ENCODE measurements at places on chromosomes 3 and 15.

GRCh38 chr3:125019271-125019670 is 36.5 kb downstream of the HEG1 start:
- DNase-seq: no peak

- DNase-seq: no peak
Measured at GRCh38 chr15:61915640-61916039, 144.6 kb downstream of the VPS13C start.

DNA sequence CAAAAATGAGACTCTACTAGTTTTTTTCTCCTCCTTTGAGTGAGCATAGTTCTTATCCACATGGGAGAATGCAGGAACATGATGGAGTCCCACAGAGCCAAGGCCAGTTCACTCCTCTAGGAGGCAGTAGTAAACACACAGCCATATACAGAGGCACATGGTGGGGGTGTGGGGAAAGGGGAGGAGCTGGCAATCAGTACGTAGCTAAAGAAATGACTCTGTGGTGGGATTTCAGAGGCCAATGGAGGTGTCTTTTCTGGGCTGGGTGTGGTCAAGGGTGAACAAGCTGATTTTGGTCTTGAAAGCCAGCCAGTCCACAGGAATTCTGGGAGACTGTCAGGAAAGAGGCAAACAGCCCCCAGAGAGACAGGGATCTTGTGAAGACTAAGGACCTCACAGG is 6.6 kb upstream of the RAB11A start:
- DNase-seq: peak; percentile 33

DNA sequence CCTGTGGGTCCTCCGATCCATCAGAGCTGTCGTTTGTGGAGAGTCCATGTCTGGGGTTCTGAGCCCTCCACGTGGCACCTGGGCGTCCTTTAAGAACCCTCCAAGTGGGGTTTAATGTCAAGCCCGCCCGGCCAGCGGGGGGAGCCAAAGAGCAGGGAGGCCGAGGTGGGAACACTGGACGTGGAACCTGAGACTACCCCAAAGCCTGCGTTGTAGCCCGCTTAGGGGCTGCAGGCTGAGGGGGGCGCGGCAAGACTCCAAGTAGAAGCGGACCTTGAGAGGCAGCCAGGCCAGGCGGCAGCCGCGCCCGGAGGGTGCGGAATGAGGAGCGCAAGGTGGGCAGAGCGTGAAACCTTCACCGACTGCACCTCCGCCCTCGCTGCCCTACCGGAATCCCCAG is 126.2 kb upstream of the ATP10A start:
- peak; percentile 10 for DNase-seq

GRCh38 chr15:89116404-89116803 is 28.1 kb downstream of the ABHD2 start:
- no peak for DNase-seq

DNA sequence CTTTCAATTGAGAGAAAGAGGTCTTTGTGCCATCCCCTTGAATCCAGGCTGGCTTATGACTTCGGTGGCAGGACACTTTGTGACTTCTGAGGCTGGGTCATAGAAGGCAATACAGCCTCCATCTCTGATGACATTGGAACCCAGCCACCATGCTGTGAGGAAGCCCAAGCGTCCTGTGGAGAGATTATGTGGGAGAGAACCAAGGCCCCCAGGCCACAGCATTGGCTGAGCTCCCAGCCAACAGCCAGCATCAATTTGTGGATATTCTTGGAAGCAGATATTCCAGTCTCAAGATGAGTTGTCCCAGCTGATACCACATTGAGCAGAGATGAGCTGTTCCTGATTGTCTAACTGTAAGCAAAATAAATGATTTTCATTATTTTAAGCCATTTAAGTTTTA is 12.7 kb upstream of the XIRP1 start:
- no peak for DNase-seq

DNA sequence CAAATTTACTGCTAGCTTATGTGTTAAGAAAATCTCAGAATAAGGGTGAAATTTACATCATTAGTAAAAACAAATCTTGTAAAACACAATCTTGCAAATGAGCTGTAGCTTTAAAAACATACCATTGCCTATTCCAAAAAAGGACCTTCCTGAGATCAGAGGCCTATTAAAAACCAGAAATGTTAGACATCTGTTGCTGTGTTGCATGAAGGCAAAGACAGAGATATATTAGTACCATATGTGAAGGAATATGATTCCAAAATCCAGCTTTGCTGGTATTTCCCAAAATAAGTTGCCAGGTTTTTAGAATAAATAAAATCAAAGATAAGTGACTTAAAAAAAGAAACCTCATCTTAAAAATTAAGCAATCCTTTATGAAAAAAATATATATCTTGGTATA is 504.1 kb upstream of the CDIN1 start:
- DNase-seq: no peak

DNA sequence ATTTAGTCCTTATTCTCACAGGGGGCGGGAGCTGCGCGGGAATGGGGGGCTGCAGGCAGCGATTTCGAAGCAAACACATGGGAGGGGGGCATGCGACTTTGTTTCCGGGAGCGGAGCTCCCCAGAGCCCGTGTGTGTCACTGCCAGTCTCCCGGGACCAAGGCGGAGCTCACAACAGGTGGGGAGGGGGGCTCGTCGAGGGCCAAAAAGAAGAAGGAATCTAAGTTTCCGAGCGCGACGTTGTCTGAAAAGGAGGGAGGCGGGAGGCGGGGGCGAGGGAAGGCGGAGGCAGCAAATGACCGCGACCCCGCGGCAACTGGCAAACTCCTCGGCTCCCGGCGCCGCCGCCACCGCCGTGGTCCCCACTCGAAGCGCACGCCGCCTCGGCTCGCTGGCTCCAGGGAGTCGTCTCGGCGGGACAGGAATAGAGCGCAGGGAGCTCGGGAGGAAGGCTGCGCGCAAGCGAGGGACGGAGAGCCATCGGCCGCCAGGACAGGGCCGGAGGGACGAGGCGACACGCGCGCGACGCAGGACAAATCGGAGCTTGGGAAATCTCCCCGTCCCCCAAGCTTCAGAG is 1.4 kb downstream of the FOXP1 start:
- peak; percentile 50 for DNase-seq

GRCh38 chr3:165383381-165383780 is 187.2 kb upstream of the SLITRK3 start:
- DNase-seq: no peak

DNA sequence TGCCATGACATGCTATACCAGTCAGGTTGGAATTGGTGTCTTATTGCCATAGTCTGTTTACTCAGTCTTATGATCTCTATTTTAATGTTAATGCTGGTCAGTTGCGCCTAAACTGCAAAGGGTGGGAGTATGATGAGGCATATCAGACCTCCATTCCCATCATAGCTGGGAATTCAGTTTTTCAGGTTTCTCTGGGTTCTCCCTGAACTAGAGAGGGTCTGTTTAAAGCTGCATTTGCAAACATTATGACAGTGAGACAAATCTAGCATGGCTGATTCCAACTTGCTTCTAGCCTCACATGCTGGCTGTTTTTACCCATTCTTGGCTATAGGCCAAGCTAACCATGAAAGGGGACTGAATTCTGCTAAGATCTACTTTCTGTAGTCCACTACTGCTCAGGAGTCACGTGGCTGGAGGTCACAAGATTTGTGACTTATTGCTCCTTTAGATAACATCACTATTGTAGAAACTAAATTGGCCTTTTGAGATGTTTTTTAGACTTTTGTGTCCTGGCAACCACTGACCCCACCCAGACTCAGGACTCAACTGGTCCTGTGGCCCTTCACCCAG is 96.5 kb downstream of the TGFBR2 start:
- no peak for DNase-seq

GRCh38 chr15:75671730-75672602 is 24.3 kb downstream of the SNX33 start:
- no peak for DNase-seq

All from stimulated activated CD4-positive, alpha-beta T cell treated with anti-CD3 and anti-CD28 coated beads, Interleukin-4, amount 100 ng/mL, for 4 hours (primary cell).